ENCODE measurements at places on chromosomes 1 and 21.

DNA sequence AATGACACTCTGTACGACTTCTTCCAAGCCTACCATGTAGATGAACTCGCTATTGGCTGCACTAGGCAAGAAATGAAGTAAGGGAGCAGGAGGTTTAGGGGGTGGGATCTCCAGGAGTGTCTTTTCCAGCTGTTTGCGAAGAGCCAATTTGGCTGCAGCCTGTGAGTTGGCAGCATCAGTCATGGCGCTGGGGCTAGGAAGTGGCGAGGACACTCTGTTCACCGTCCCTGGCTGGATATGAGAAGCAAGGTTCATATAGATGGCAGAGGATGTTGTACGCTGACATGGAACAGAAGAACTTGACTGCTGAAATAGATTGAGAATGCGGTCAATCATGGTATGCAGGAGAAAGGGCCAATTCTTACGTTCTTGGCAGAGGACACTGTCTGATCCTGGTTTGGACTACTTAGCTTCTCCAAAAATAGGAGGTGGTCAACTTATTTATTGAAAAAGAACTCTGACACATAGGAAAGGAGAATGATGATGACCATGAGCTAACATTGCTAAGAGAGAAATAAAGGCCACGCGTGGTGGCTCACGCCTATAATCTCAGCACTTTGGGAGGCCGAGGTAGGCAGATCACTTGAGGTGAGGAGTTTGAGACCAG is 41.2 kb downstream of the SLC27A3 start:
- no peak for DNase-seq

- no peak for DNase-seq
Measured at GRCh38 chr1:82161700-82162141, 361.0 kb downstream of the ADGRL2 start.

- DNase-seq: no peak
Measured at GRCh38 chr1:187626056-187626455, 797.3 kb downstream of the PLA2G4A start.

GRCh38 chr1:11711490-11711889 is 20.0 kb downstream of the DRAXIN start:
- no peak for DNase-seq

GRCh38 chr1:7930645-7931445 is 9.8 kb downstream of the TNFRSF9 start:
- DNase-seq: peak; percentile 47

DNA sequence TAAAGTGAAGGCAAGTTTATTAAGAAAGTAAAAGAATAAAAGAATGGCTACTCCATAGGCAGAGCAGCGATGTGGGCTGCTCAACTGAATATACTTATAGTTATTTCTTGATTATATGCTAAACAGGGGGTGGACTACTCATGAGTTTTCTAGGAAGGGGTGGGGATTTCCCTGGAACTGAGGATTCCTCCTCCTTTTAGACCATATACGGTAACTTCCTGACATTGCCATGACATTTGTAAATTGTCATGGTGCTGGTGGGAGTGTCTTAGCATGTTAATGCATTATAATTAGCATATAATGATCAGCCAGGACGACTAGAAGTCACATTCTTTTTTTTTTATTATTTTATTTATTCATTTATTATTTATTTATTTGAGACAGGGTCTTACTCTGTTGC is 46.4 kb upstream of the BARHL2 start:
- DNase-seq: no peak

DNA sequence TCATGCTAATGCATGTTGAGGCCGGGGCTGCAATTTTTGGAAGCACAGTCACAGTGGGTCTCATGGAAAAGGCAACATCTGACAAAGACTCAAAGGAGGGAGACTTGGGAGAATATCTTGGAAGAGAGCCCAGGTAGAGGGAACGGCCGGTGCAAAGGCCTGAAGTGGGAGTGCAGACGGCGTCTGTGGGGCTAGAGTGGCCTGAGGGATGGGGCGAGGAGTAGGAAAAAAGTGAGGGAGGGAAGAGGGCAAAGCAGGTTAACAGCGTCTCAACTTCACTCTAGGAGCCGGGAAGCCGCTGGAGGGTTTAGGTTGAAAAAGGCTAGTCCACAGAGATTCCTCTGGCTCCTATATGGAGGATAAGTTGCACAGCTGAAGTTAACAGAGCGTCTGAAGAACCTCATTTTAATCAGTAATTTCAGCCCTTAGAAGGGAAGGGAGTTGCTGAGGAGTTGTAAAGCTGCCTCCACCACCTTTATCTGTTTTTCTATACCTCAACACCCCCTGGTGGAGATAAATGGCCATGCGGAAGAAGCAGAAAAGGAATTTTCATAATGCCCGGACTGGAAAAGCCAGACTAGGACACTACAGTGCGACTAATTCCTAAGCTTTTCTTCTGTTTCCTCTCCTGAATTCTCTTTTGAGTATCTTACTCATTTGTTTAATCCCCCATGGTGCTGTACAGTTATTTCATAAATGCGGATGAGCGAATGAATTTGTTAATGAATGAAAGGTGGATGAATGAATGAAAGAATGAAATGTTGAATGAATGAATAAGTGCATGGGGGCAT is 78.7 kb upstream of the ZNF281 start:
- peak; percentile 62 for DNase-seq

GRCh38 chr1:27668808-27669723 is 2.9 kb downstream of the IFI6 start:
- DNase-seq: peak; percentile 88

DNA sequence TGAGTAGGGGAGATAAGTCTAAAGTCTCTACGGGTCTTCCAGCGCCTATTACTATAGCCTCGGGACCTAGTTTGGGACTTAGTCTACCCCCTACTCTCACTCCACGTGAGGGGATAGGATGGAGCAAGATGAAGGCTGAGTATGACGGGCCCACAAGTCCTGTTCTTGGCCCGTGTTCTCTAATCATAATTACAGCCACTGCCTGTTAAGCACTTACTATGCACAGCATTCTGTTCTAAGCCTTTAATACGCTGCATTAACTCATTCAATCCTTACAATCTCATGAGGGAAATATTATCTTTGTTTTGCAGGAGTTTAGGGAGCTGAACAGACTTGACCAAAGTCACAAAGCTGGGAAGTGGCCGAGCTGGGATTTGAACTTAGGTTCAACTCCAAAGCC is 23.9 kb upstream of the EPB41 start:
- DNase-seq: no peak

- no peak for DNase-seq
Measured at GRCh38 chr1:194830387-194830786, 1644.0 kb upstream of the B3GALT2 start.

GRCh38 chr1:225834417-225835329 is 24.7 kb downstream of the EPHX1 start:
- no peak for DNase-seq

GRCh38 chr1:30318864-30319718 is 404.3 kb downstream of the MATN1 start:
- DNase-seq: no peak

GRCh38 chr1:86750530-86750929 is 46.2 kb downstream of the SH3GLB1 start:
- DNase-seq: no peak

GRCh38 chr1:41880950-41881885 is 37.5 kb downstream of the HIVEP3 start:
- no peak for DNase-seq

GRCh38 chr1:153548722-153549688 is at the start of gene S100A3:
Gene S100A3, minus strand, starts transcription at chr1:153549258. Its CDS starts 773 bp downstream, at chr1:153548485.
- no peak for DNase-seq

DNA sequence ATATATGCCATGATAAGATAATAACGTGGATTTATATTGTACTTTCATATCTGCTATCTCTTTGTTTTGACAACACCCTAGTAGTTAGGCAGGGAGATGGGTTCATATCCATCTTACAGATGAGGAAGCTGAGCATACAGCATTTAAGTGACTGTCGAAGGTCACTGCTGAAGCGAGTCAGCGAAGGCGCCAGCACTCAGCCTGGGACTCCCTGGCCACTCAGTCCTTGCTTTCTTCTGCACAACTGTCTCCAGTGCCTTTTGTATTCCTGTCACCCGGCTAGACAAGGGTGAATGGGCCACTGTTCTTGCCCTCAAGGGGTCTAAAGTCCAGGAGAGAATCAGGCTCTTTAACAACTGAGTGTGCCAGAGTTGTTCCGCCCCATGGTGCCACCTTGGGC is 3.1 kb downstream of the ARHGEF10L start:
- no peak for DNase-seq

DNA sequence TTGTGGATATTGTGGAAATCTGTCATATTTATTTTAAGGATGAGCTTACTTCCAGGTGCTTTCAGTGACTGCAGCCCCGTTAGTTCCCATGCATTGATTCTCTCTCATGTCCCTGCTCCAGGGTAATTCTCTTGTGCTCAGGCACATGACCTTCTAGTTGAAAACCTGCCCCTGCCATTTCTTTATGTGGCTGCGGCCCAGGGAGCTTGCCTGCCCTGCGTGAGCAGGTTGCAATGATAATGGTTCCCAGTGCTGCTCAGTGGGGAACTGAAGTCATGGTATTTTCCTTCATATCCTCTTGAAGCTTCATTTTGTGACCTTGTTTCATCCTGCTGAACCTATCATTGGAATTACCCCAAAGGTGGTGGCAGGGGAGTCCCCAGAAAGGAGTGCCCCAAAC is 229.8 kb downstream of the DISC1 start:
- no peak for DNase-seq

- DNase-seq: no peak
Measured at GRCh38 chr1:28895896-28896608, 18.3 kb upstream of the EPB41 start.
